Stimulated activated CD4-positive, alpha-beta T cell treated with anti-CD3 and anti-CD28 coated beads, Interleukin-2, amount 100 ng/mL, for 24 hours (primary cell): ENCODE measurements at places on chromosomes 5 and 9.

DNA sequence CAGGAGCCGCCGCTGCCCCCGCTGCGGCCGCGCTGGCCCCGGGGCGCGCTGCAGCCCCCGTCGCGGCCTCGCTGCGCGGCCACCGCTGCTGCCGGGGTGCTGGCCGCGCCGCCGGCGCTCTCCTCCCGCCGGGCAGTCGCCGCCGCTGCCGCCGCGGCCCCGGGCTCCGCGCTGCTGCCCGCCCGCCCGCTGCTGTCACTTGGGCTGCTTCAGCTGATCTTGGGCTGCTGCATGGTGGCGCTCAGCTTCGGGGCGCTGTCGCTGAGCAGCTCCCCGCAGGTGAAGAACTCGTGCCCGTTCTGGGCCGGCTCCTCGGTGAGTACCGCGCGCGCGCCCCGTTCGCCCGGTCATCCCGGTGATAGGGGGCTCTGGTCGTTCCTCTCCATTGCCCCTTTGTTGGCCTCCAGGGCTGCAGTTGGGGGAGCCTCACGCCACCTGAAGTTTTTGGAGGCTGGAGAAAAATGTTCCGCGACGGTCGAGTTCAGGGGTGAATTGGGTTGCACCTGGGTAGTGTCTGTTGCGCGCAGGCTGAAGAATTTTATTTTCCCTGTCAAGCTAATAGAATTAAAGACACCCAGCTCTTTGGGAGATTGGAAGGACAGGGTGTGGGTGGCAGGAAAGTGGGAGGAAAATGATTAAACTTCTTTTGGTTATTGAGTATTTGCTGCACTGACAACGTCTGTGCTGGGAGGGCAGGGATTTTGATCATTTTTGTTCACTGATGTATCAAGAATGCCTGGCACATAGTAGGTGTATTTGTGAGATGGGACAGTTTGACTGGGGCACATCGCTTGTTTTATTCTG, 596 bp downstream of the ENTREP1 start:
- DNase-seq = peak; percentile 6

DNA sequence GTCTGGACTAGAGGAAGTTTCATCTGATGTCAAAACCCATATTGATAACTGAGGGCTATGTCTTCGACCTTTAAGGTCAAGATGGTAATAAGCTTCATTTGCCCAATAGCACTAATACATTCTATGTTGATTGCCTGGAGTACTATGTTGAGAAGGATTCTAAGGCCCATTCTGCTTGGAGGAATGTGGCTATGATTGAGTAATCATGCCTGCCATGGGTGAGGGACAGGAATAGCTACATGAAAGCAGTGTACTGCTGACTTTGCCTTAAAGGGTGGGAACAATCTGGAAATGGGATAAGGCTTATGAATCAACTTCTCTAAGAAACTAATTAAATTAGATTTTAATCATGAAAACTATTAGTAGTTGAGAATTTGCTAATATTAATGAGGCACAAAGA, 13.6 kb downstream of the NNT start:
- DNase-seq = no peak

- DNase-seq = no peak
Measured at GRCh38 chr5:74156728-74157383, 483.7 kb downstream of the ENC1 start.

DNA sequence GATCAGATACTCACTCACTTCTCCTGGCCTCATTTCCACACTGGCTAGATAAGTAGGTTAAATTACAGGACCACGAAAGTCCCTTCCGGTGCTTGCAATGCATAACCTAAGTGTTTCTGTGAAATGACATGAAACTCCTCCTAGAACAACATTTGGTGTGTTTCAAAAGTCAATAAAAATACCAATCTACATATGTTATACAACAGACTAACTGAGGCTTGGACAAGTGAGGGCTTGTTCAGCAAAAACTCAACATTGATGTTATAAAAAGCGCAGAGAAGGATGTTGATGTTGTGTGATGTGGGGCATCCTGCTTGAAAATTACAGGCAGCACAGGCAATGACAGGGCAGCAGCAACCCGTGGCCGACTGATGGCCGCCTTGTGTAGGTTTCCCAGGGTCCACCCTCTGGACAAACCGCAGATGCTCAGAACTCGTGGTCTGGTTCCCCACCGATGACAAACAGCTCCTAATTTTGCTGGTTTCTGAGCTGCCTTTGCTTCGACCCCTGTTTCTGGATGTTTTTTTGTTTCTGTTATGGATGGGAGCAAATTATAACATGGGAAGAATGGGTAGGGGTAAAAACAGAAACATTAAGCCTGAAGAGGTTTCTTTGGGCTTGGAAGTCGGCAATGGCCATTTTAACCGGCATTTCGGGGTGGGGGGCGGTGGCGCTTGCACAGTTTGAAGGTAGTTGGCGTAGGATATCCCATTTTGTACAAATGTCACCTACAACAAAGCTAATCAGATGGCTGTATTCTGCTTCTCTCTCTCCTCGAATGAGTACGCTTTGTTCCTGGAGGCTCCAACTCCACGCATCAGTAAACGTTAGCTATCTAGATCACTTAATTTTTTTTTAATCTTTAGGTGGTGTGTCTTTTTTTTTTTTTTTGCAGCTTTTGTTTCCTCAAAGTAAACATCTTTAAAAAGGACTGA, 116.1 kb downstream of the PDZD2 start:
- no peak for DNase-seq

GRCh38 chr5:143196601-143197259, 206.8 kb downstream of the NR3C1 start:
- no peak for DNase-seq

- no peak for DNase-seq
Measured at GRCh38 chr5:11174591-11174990, 413.6 kb upstream of the DAP start.

- no peak for DNase-seq
Measured at GRCh38 chr5:168482361-168482760, 3.9 kb upstream of the RARS1 start.

GRCh38 chr5:4196744-4197143, 601.1 kb downstream of the IRX1 start:
- DNase-seq = no peak

DNA sequence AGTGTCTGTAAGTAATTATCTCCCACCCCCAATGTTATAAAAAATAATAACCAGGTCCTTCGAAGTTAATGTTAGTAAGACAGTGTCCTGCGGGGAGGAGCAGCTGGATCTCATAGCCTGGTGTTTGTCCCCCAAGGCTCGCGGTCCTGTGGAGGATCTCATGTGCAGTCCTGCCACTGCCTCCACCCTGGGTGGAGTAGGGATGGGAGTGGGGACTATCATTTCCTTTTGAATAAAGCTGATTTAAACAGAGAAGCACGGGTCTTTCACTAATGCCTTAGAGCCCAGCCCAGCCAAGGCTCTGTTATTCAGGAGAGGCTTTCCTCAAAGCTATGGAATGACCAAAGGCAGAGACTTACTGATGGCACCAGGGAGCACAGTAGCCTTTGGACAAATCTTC, 40.2 kb downstream of the SUB1 start:
- no peak for DNase-seq

GRCh38 chr5:60826653-60827052, 17.4 kb downstream of the ELOVL7 start:
- DNase-seq = no peak

DNA sequence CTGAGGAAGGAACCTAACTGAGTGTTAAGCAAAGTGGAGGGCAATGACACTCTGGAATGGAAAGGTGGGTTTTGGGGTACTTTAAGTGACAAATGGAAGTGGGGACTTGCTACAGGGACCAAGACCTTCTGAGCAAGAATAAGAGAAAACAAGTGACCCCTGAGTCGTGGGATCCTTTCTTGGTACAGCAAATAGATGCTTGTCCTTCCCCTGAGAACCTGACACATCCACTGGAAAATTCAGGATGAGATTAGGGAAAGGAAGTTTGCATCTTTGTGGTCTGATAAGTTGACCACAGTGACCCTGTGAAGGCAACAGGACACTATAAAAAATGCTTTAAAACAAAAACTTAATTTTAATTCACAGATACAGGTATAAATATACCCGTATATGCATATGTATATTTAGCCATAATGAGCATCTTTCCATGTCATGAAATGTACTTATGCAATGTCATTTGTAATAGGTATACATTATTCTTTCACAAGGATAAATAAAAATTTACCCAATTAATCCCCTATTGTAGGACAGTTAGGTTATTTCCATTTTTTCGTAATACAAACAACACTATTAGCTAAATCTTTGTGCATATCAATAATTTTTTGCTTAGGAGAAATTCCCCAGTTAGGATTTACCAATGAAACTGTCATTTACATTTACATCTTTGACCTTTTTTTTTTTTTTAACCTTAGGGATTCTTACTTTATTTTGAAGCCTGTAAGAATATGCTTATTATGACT, 2.0 kb upstream of the IRF1 start:
- DNase-seq = no peak

- DNase-seq = no peak
Measured at GRCh38 chr5:145947581-145947980, 11.2 kb downstream of the SH3RF2 start.

DNA sequence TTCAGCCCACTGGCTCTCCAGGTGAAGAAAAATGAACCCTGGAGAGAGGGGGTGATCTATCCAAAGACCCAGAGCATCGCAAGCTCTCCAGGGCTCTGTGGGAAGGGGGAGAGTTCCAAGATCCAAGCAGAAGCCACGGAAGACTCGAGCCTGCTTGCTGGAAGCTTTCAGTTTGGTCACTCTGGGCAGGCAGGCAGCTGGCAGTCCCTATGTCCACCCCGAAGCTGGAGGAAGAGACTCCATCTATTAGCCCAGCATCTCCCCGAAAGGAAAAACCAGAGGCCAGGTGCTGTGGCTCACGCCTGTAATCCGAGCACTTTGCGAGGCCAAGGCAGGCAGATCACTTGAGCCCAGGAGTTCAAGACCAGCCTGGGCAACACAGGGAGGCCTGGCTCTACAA, 10.7 kb upstream of the SPARC start:
- no peak for DNase-seq

DNA sequence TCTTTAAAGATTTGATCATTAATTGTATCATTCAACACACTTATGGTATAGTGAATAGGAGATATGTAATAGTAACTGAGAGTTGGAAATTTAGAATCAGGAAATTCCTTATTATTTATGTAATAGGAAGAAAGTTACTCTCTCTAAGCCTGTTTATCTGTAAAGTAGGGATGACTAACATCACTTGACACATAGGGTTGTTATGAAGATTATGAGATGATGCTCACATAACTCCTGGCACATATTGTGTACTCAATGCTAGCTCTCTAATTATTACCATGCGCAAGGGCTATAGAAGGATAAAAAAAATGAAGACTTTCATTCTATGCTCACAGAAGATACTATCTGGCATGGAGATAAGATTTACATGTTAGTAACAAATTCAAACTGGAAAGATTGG, 149.9 kb downstream of the ISOC1 start:
- DNase-seq = no peak

DNA sequence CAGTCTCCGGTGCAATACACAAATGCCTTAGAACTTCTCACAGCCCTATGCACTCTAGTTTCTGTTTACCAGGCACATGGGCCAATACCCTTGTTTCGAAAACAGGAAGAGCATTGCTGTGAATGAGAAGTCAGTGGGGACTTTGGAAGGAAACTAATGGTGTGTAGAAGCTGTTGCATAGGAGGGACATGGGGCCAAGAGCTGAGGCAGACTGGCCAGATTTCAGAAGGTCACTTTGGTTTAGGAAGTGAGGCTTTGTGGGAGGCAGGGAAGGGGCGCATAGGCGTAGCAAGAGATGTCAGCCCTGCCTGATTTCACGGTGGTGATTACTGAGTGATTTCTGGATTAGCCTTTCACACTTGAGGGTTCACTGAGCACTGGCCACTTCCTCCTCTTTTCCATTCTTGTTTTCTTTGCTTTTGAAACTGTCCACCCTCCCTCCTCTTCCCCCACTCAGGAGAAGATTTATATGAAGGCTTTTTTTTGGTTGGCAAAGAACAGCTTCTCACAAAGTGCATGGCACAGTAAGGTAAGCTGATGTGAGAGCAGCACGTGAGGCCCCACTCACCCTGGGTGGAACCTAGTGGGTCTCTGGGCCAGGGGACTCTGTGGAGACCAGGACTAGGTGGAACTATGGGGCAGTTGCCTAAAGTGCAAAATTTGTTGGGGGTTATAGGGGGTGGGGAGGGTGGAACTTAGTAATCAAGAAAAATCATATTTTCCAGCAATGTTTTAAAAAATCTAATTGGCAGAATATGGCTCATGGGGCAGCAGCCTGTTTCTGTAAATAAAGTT, 6.1 kb upstream of the TMEM252 start:
- DNase-seq = no peak

DNA sequence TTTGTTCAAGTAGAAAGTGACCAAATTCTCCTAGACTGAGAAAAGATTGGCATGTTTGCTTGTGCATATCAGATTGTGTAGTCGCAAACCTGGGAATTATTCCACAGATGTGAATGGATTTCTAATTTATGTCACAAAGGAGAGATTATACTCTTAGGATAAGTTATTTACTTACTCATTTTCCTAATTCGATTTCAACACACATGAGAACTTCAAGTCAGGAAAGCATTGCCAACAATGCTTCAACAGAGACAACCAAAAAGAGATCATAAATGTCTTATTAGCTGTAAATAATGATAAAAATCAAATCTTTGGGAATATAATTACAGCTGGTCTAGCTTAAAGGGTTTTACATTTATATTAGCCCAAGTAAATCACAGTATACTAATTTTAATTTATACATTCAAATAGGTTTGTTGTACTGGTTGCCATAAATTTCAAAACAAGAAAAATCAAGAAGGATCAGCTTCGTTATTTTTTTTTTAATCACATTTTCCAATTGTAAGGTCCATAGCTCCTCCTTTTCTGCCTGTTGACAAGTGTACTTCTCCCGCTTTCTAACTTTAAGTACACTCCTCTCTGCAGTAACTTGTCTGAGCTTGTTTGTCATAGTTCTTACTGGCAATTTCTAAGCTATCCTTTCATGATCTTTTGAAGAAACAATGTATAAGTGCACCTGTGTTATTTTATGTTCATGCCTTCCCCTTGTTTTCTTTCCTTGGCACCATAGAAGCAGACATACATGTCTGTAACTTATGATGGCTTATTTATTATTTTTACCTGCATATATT, 246.6 kb downstream of the DEPDC1B start:
- DNase-seq = no peak

- DNase-seq = no peak
Measured at GRCh38 chr5:150601491-150602345, 38.7 kb upstream of the SYNPO start.

GRCh38 chr5:101435768-101436167, 532.7 kb upstream of the ST8SIA4 start:
- no peak for DNase-seq

GRCh38 chr5:80219391-80219790, 36.5 kb downstream of the SERINC5 start:
- no peak for DNase-seq

DNA sequence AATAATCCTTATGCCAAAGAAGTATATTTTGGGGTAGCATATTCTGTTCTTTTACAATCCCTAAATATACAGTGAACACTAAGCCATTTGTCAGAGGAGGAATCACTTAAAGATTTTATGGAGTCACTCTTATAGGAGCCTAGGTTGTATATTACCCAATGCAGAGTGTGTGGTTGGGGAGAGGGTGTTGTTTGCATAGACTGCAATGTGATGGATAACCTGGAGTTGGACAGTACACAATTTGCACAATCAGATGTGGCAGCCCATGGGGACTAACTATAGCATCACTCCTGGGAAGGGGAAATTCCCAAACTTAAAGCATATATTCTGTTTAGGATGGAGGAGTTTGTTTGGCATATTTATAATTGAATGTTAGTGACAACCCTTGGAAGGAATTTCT, 9.6 kb upstream of the NDFIP1 start:
- no peak for DNase-seq

GRCh38 chr9:93952119-93952783, 2.9 kb downstream of the BARX1 start:
- no peak for DNase-seq

- DNase-seq = no peak
Measured at GRCh38 chr5:9775339-9775738, 145.2 kb upstream of the TAS2R1 start.

- no peak for DNase-seq
Measured at GRCh38 chr5:35799181-35799580, 57.5 kb upstream of the IL7R start.
